ENCODE measurements at places on chromosomes 2 and 18.

DNA sequence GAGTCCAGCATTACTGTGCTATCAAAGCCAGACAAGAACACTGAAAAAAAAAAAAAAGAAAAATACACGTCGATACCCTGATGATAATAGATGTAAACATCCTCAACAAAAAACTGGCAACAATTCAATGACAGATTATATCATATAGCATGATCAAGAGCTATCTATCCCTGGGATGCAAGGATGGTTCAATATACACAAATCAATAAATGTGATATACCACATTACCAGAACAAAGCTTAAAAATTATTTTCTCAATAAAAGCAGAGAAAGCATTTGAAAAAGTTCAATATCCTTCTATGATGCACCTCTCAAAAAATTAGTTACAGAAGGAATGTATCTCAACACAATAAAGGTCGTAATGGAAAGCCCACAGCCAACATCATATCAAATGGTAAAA, 332.8 kb upstream of the MMADHC start:
- no peak for DNase-seq

DNA sequence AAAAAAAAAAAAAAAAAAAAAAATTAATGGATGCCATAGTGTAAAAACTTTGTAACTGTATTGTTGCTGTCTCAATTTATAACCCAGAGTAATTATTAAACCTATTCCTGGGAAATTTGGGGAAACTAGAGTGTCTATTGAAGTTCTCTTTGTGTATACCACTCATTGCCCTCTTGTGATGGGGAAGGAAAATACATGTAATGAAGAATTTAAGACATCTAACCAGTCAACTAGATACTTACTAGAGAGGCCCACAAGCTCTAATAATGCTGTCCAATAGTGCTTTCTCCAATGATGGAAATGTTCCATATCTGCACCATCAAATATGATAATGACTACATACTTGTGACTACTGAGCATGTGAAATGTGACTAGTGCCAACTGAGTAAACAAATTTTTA, 168.5 kb upstream of the SLC39A10 start:
- DNase-seq: peak; percentile 10

GRCh38 chr18:12855916-12856315, 28.1 kb downstream of the PTPN2 start:
- DNase-seq: no peak

GRCh38 chr18:45165871-45166270, 449.4 kb upstream of the SLC14A2 start:
- DNase-seq: peak; percentile 32

DNA sequence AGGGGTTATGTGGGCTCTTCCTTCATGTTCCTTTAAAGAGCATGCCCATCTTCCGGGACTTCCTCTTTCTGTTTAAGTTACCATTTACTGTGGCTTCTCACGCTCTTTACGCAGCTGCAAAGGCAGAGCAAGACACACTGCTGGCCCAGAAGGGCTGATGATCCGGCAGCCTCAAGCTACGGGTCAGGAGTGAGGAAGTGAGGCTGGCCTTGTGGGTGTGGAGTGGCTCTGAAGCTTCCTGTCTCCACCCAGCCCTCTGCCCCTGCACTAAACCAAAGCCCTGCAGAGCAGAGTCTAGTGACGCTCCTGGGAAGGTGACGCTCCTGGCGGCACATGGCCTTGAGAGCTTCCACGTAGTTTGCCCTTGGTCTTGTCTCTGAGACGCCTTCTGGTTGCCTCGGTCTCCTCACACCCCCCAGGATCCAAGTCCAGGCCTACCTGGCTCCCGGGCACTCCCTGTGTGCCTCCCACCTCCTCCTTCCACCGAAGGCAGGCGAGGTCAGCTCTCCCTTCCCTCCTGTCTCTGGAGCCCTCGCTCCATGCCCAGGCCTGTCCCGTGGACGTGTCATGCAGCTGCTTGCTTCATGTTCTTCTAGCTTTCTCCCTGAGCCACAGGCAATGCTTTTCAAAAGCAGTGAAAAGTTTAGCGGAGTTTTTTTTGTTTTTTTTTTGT, 50.3 kb downstream of the ARL4C start:
- no peak for DNase-seq
